ENCODE measurements at places on chromosomes 3 and 15.

- no peak for DNase-seq
These were observed 121.9 kb upstream of the CTDSPL start for GRCh38 chr3:37739579-37740290.

- no peak for DNase-seq
These were observed 48.5 kb downstream of the HERC2 start for GRCh38 chr15:28273468-28273867.

GRCh38 chr15:100691321-100691720, 88.9 kb downstream of the ASB7 start:
- no peak for DNase-seq

- DNase-seq, result no peak
These were observed 66.5 kb downstream of the LEKR1 start for GRCh38 chr3:156892701-156893100.
